Effector memory CD4-positive, alpha-beta T cell (primary cell): ENCODE measurements at places on chromosomes 7 and 10.

DNA sequence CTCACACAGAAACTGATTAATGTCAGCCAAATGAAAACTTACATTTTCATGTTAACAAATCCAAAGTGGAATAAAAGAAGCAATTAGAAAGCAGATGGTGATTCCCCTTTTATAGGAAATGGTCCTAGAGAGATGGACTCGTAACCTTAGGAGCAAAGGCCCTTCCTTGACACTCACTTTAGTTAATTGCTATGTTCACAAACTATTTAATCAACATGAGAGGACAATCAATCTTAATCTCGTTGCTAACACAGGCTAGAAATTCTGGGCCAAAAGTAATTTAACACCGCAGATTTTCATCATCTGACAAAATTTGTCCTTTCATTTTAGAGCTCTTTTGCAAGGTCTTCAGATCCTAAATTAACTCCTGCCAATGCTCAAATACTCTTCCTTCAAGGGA lies 64.0 kb upstream of the DNAJB12 start:
- no peak for DNase-seq

GRCh38 chr7:77200542-77200941 lies 923 bp upstream of the FGL2 start:
- DNase-seq: no peak

DNA sequence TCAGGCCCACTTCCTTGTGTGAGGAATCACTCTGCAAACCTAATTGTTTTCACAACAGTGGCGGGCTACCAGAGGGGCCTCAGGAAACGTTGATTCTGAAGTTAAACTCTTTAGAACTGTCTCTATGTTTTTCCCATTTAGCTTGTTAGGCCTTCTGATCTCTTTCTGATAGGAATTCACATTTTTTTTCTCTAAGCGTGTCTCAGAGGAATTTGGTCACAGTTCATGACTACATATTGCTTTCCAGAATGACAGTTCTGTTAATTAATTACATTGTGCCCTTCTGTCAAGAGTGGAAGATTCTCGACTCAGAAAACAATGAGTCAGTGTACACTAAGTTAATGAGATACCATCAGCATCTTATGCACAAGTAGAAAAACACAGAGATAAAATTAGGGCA lies 469.2 kb upstream of the C7orf33 start:
- DNase-seq: no peak

DNA sequence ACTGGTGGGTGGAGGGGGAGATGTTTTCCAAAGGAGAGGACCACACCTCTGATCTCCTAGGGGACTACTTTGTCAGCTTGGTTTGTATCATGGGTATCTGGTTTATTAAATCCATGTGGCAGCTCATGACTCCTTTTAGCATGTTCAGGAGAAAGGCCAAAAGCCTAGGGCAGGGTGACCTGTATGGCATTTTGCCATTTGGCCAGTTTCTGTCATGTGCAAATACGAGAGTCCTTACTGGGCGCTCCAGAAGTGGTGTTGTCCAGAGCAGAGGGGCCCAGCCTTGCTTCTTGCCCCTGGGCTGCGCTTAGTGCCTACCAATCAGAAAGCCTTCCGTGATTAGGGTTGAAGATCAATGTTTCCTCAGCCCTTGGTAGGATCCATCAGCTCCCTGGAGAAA lies 31.0 kb downstream of the ADRA2A start:
- no peak for DNase-seq

- DNase-seq: no peak
Observed at GRCh38 chr7:30201921-30202320, 67.1 kb downstream of the MTURN start.

- no peak for DNase-seq
Observed at GRCh38 chr7:150383710-150384397, 4.7 kb downstream of the ZNF775 start.

- DNase-seq: no peak
Observed at GRCh38 chr10:60290558-60290957, 99.1 kb downstream of the ANK3 start.

DNA sequence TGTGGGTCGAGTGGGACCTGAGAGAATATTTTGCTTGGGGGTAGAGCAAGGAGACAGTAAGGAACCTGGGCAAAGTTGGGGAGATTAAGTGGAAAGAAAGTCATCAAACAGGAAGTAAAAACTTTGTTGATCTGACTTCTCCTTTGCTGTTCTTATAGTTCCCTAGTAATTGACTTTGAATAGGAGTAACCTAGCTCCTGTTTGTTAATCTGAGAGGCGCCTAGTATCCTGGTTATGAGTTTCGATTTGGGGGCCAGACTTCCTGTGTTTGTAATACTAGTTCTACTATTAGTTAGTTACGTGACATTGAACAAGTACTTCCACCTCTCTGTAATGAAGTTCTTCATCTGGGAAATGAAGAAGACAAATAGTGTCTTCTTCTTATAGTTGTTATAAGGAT lies 99.1 kb downstream of the ZNF365 start:
- no peak for DNase-seq
